AG09309 (cell line): ENCODE measurements at places on chromosomes 1 and 21.

- DNase-seq: no peak
Observed at GRCh38 chr1:33630686-33631085, 158.2 kb downstream of the ZSCAN20 start.

GRCh38 chr1:180636138-180636537, 4.3 kb downstream of the XPR1 start:
- no peak for DNase-seq

- no peak for DNase-seq
Observed at GRCh38 chr1:205800427-205800826, 12.6 kb downstream of the SLC41A1 start.

- no peak for DNase-seq
Observed at GRCh38 chr1:42195841-42196240, 31.3 kb upstream of the GUCA2A start.

GRCh38 chr1:77370583-77371306, 88.9 kb downstream of the AK5 start:
- DNase-seq: peak; percentile 91

DNA sequence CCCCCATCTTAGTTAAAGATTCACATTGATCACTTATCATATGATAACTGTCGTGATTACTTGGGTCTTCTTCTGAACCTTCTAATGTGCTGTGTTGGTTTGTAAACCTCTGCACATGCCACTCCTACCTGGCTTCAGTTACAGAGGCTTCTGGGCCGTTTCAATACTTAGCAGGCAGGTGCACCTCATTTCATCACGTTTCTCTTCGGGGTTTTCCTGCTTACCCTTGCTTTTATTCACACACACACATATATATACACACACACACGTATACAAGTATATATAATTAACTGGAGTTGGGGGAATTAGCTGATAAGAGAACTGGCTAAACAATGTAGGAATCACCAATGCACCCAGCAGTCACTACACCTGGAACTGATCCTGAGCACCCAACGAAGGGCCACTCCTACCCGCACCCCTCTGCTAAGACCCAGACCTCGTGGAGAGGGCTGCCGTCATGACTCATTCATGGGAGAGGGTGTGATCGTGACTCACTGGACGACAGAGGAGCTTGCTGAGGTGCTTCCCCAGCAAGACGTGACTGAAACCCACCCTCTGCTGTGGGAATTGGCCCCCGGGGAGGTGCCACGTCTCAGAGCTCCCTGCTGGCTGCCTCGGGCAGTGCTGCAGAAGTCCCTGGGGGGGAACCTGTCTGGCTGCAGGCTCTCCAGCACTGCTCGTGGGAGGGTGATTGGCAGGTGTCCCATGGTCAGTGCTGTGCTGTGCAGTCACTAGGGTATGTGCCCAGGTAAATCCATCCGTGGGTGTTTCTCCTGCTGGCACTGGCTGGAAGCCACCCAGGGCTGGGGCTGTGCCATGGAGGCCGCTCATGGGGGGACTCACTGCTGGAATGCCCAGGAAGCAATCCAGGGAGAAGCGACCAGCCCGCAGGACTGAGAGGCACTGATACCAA, 166.6 kb downstream of the DYRK1A start:
- no peak for DNase-seq

DNA sequence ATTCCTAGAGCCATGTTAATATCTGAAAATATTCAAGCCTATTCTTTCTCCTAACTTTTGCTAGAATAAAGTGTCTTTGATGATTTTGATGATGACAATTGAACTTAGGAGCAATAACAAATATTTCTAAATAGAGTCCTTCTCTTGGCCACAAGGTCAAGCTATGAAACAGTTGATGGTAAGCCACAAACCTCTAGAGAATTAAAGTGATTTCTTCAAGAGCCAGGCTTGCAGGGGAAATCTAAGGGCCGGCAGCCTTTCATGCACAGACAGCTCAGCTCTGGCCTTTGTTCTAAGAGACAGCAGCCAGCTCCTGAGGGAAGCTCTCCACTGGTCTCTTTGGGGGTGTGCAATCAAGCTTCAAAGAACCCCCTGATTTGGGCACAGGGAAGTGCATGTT, 59.0 kb downstream of the SUSD4 start:
- DNase-seq: no peak

DNA sequence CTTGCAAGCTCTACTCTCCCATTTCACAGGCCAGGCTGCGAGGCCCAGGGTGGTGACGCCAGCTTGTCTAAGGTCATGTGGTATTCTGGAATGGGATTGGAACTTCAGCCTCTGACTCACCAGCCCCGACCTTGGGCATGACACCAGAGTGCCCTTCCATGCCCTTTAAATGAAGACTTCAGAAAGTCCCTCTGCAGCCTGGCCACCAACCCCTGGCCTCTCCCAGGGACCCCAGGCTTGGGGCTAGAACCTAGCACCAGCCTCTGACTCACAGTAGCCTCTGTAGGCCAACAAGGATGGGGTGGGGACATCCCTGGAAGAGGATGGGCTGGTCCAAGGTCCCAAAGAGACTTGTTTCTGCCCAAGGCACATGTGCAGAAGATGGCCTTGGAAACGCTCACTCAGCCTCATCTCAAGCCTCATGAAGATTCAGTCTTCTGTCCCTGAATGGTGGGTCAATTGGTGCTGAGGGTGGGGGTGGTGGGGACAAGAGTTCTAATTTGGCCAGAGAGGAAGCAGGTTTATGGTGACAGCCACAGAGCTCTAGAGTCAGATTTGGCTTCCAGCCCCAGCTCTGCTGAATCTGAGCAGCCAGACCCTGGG, 36.1 kb upstream of the RUNX3 start:
- no peak for DNase-seq

DNA sequence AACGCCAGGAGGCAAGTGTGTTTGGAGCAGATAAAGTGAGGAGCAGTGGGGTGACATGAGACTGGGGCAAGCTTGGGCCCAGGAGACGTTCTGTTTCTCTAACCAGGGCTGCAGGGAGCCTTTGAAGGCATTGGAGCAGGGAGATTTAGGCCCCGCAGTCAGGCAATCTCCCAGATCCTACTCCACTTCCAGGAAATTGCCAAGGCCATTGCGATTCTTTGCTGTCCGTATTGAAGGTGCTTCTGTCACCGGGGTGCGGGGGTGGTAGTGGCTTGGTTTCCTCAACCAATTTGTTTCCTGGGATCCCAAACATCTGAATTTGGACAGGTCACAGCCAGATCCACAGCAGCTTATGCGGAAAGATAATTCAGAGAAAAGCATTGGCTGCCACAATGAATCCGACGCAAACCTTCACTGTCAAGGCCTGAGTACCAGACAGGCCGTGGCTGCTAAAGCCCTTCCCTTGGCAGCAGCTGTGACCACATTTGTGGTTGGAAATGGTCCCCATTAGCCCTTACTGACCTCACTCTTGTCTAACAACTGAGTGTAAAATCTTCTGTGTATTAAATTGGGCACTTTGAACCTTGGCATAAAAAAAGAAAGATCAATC, 385.6 kb downstream of the PTPRU start:
- no peak for DNase-seq

- no peak for DNase-seq
Observed at GRCh38 chr1:39170731-39171667, 33.5 kb upstream of the MACF1 start.
